Activated naive CD4-positive, alpha-beta T cell treated with anti-CD3 and anti-CD28 coated beads, Interleukin-2, amount 10 ng/mL, durations not matched to agents 7 days and 5 days (primary cell): ENCODE measurements at places on chromosomes 12 and 14.

- no peak for DNase-seq
These were observed 26.8 kb downstream of the RFLNA start for GRCh38 chr12:124321556-124322270.

DNA sequence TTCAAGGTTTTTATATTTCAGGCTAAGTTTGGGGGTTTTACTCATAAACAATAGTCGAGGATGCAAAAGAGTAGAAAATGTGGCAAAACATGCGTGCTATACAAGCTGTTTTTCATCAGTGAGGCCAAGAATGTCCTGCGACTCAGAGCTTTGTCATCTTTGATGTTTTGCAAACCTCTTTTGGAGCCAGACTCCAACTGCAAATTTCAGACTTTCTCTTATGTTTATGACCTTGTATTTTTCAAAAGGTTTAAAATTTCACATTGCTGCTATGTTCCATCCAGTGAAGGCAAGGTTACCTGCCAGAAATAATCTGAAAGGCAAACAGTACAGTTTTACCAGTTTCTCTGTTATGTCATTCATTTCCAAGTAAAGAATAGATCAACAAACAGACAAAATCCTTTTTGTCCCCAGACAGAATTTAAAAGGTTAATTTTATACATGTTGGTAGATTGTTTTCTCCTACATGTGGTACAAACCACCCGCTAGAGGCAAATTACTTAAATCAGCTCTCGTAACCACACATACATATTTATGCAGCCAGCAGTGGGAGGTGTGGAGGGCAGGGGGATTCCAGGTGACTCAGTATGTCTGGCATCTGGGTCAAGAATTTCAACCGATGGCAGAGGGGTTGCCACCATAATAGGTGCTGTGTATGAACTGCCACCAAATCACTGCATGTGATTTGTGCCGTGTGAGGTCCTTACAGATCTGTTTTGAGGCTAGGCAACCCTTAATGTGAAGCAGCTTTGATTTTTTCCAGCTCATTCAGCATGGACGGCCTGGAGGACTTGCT lies 119.8 kb upstream of the CPM start:
- no peak for DNase-seq

DNA sequence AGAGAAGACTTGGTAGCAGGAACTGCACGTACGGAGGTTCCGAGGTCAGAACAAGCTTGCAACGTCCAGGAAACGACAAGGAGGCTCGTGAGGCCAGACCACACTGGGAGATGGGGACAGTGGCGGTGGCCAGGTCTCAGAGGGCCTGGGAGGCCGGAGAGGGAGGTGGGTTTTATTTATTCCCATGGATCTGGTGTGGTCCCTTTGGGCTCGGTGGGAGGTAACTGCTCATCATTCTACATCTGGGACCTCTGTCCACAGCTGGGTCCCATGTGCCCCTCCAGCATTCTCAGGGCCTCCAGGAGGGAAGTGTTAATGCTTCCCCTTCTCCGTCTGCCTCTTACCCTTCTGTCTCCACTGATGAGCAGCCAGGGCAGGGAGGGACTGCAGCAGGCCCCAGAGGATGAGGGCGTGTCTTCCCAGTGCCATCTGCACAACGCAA lies 35.7 kb upstream of the NCOR2 start:
- DNase-seq = no peak

GRCh38 chr12:95258151-95258550 lies 40.5 kb downstream of the VEZT start:
- DNase-seq = no peak

DNA sequence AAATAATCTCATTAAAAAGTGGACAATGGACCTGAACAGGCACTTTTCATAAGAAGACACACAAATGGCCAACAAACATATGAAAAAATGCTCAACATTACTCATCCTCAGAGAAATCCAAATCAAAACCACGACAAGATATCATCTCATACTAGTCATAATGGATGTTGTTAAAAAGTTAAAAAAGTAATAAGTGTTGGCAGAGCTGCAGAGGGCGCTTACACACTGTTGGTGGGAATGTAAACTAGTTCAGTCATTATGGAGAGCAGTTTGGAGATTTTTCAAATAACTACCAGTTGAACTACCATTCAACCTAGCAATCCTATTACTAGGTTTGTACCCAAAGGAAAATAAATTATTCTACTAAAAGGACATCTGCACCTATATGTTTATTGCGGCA lies 47.2 kb downstream of the FOXG1 start:
- no peak for DNase-seq

DNA sequence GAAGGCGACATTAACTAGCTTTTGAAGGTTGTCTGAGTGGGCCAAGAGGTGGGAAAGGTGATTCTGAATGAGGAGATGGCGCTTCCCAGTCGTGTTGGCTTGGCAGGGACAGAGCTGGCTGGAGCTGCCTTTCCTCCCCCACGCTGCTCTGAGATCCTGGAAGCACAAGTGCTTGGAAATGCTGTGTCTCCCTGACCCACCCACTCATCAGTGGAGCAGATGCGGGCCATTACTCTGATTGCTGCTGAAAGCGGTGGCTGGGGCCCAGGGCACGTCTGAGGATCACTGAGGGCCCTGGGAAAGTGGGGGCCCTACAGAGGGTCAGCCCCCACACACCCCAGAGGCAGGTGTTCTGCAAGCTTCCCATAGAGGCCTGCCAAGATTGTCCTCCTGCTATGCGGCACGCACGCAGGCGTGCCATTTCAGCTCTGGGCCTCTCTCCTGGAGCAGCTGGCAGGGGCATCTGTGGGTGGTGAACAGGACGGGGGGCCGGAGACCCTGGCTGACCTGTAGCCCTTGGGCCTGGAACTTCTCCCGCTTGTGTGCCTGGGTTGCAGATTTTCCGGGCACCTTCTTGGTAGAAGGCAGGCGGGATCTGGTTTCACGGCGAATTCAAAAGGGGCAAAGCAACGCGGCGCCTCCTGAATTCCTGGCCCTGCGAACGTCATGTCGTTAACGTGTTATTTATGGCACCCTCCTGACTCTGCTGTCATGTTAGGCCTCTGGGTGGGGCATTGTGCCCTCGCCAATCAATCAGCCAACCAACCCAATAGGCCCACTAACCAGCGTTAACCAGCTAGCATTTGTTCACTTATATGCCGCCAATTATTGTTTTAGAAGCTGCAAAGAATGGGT lies 133.8 kb upstream of the TBX3 start:
- no peak for DNase-seq

DNA sequence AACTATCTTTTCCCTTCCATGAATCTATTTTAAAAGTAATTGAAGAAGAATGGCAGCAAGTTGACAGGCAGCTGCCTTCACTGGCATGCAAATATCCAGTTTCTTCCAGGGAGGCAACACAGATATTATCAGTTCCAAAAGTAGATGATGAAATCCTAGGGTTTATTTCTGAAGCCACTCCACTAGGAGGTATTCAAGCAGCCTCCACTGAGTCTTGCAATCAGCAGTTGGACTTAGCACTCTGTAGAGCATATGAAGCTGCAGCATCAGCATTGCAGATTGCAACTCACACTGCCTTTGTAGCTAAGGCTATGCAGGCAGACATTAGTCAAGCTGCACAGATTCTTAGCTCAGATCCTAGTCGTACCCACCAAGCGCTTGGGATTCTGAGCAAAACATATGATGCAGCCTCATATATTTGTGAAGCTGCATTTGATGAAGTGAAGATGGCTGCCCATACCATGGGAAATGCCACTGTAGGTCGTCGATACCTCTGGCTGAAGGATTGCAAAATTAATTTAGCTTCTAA lies 18.4 kb downstream of the TMPO start:
- DNase-seq = no peak

GRCh38 chr12:80941916-80942315 lies 4.2 kb upstream of the LIN7A start:
- no peak for DNase-seq

- no peak for DNase-seq
These were observed 32.0 kb downstream of the SSH1 start for GRCh38 chr12:108825201-108825950.

GRCh38 chr12:12736759-12737676 lies 19.9 kb downstream of the CDKN1B start:
- peak; percentile 72 for DNase-seq

GRCh38 chr12:32860192-32860591 lies 36.4 kb downstream of the PKP2 start:
- DNase-seq = no peak

DNA sequence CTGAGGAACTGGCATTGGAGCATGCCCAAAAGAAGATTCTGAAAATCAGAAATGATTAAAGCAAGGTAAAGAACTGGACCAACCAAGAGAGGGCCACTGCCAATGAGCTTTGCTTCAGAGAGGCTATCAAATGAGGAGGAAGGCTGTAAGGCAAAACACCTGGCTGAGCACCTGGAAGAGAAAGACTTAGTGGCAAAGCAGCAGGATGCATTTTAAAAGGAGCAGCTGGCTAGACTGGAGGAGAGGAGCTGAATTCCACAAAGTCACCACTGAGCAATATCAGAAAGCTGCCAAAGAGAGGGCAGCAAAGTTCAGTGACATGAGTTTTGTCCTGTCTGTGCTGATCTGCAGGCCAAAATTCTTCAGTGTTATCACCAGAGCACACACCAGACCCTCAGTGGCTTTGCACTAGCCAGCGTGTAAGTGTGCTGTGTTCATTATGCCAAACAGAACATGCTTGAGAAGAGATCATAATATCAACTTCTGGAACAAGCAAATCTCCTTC lies 338.7 kb downstream of the TRHDE start:
- no peak for DNase-seq

DNA sequence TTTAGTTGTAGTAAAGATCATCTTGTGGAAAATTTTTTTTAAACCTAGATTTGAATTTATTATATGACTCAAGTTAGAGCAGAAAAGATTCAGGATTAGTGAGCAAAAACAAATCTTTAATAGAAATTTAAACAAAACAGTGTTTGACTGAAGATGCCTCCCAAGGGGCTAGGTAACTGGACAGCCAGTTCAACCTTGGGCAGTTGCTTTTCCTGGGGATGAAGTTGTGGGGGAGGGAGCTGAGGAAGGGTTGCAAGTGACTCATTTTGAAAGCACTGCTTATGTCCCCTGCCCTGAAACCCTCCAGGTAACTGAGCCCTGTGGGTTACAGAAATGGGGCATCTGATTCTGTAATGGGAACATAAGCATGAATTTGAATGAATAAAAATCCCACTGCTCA lies 13.1 kb downstream of the CFAP54 start:
- DNase-seq = no peak

DNA sequence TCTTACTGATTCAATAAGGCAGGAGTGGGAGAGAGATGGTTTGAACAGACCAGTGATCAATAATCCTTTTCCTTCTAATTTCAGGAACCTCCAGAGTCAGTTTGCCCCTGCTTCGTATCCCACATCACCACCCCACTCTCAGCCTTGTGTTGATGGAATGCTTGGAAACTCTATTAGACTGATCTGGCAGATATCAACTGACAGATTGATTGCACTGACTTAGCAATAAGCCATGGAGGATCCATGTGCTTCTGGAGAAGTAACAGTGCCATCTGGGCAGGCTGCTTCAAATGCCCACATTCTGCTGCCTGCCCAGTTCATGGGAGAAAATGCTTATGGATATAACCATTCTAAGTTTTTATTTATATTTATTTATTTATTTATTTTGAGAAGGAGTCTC lies 218.0 kb downstream of the SLC2A13 start:
- no peak for DNase-seq

GRCh38 chr14:92677955-92678354 lies 70.5 kb downstream of the LGMN start:
- no peak for DNase-seq

DNA sequence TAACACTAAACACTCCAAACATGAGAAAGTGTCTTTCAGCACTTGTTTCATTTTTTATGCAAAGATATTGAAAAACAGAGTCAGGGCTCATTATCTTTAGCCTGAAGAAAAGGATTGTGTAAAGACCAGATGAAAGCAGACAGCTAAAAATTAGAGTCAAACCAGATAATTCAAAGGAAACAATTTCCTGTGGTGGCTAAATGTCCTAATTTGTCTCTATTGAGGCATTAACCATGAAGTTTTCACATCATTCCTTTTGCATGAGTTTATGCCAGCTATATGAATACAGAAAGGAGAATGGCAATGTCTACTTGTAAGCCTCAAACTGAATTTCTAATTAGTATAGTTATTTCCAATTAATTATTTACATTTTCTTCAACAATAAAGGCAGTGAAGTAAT lies 338.5 kb downstream of the FSCB start:
- DNase-seq = no peak
